ENCODE measurements at places on chromosomes 11 and 22.

DNA sequence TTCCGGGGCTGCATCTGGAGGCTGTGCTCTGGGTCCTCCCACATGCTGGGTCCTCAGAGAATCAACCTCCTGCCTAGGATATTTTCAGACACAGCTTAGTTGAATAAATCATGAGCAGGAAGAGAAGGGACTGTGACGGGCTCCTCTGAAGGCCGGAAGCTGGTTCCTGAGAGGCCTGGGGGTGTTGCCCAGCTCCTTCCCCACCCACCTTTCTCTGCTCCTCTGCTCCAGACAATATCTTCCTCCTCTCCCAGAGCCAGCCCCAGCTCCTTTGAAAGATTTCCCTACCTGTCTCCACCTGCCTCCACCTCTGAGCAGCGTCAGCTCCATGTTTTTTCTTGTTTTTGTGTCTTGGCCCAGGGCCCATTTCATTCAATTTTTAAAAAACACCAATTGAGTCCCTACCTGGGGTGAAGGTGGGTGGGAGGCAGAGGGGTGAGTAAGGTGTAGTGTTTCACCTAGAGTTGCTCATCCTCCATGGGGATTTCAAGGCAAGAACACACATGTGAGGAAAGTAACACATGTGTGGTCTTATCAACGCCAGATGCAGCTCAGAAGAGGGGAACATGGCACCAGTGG is 24.8 kb upstream of the THY1 start:
- DNase-seq, result no peak

- DNase-seq, result no peak
Measured at GRCh38 chr22:29702000-29702930, 17.5 kb upstream of the CABP7 start.

GRCh38 chr11:86934926-86935579 is 20.1 kb downstream of the FZD4 start:
- no peak for DNase-seq

- peak; percentile 26 for DNase-seq
Measured at GRCh38 chr11:126421271-126421671, 65.8 kb downstream of the ST3GAL4 start.

GRCh38 chr11:93054881-93055280 is 85.4 kb downstream of the MTNR1B start:
- DNase-seq, result no peak

- DNase-seq, result no peak
Measured at GRCh38 chr11:102729849-102730815, 5.4 kb upstream of the MMP8 start.

DNA sequence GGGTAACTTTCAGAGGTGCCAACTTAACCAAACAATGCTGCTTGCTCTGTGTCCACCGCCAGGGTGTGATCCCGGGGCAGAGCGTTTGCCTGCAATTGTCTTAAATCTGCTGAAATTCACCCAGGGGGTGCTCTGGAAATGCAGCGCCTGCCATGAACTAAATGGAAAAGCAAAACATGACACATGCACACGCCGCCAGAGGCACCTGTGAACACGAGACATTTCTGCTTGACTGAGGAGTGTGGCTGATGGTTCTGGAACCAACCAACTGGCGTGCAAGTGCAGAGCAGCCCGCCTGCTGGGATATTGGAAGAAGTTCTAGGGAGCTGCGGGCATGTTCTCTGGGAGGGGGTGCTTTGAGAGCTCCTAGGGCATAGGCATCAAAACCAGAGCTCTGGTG is 30.4 kb downstream of the DSCAML1 start:
- DNase-seq, result no peak

- DNase-seq, result peak; percentile 32
Measured at GRCh38 chr11:125170001-125170509, 5.5 kb downstream of the PKNOX2 start.

DNA sequence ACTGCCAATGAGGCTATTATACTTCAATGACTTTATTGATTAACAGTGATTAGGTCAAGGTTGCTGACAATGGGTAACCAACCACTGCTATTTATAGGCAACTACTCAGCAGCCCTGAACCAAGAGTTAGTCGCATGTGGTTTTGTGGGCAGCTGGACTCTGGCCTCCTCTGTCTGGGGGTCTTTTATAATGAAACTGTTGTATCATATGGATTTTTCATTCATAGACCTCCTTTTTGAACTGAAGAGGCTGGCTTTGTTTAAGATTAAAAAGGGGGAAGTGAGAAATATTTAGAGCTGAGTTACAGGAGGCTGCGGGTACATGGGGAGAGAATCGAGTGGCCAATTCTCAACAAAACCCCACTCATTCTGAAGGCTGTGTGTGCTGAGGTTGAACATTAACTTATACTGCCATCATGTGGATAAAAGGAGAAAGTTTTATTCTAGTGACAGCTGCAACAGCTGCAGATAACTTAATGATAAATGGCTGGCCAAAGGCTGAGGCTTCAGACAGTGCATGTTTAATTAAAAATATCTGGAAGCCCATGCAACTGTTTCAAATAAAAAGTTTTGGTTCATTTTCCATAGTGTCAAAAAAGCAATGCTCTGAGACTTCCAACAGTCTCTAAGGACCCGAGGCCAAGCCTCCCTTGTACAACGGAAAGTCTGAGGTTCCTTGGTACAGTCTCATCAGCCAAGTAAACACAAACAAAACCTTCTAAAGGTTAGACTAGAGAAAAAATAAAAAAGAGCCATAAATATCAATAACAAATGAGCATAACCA is 682.6 kb downstream of the KCNA4 start:
- DNase-seq, result no peak

DNA sequence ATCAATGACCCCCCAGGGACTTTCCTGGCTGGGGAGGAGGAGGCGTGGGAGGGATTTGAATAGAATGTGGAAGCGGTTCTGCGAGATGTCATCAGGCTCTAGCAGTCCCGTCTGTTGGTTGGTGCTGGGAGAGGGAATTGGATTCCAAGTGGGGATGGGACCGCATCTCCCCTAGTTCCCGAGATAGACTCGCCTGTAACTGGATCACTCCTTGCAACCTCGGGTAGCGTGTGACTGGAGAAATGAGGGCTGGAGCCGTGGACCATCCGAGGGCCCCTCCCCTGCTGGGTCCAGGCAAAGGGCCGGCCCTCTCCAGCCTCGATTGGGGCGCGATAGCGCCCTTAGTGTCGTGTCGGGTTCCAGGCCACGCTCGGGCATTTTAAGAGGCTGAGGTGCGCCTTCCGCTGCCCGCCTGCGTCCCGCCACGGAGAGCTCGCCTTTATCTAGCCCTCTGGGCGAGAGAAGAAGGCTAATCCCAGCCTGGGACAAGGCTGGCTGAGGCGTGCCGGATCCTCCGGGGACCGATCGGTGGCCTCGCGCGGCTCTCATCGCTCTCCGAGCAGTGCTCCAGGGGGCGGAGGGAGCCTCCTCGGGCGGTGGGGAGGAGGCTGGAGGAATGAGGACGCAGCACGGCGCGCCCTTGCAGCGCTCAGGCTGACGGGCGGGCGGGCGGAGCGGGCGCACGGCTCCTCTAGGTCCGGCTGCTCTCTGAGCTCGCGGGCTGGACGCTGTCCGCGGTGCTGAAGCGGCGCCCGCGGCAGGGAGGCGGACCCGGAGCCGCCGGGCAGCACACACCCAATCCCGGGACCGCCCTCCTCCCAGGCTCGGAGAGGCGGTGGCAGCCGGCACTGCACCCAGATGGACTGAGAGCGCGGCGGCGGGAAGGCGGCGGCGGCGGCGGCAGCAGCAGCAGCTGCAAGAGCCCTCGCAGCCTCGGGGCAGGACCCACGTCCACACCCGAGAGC is 107.8 kb downstream of the OSBP2 start:
- DNase-seq, result peak; percentile 93

DNA sequence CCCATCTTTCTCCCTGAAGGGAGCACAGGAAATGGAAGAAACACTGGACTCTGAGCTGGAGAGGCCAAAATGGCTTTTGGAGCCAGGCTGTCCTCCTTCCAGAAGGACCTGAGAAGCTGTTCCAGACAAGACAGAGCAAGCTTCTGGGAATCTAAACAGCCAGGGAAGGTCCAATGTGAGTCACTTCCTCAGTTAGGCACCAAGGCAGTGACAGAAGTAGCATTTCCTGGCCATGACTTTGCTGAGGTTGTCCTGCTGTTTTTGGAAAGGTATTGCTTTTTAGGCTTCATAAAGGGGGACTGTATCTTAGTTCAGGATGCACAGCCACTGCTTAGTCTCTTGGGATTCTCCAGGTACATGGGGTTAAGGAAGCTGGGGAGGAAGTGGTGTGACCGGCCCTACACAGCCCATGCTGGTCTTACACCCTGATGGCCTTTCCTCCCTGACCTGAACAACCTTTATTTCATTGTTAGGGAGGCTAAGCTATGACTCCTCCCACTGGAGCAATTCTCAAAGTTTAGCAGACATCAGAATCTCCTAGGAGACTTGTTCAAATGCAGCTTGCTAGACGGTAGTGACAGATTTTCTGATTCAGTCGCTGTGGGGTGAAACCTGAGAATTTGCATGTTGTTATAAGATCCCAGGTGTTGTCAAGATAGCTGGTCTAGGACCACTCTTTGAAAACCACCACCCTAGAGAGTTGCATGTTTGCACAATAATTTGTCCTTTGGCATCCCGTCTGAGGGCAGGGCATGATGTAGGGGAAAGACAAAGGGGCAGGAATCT is 6.8 kb upstream of the INSC start:
- DNase-seq, result no peak

- DNase-seq, result no peak
Measured at GRCh38 chr11:105032495-105032894, 2.4 kb downstream of the CASP1 start.

GRCh38 chr11:93249459-93250220 is 51.8 kb upstream of the SLC36A4 start:
- no peak for DNase-seq

- no peak for DNase-seq
Measured at GRCh38 chr22:26642465-26643417, 14.6 kb upstream of the MIAT start.

DNA sequence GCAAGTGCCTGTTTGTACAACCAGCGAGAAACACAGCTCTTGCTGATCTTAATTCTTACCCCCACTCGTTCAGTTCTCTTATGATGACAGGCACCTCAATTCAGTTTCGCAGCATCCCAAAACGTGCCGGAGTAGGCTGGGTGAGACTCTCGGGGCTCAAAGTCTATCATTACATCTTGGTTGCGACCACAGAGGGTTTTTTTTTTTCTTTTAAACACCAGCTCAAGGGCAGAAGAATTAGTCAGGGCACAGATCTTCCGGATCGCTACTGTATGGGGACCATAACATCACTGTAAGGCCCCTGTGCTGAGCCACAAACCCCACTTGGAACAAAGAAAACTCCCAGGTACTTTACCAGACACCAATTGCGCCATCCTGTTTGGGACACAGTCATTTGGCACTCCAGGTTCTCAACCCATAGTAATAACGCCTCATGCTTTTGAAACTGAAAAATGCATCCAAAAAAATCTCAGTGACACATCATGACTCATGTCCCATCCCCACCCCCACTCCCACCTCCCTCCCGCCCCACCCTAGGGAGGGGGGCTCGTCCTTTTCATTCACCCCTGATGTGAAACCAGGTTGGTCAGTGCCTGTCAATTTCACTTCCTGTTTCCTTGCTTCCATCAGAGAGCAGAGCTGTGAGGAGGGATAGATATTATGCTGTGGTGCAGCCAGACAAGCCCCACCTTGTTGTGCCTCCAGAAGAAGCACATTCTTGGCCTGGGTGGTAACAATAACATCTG is 41.0 kb upstream of the CD5 start:
- no peak for DNase-seq

DNA sequence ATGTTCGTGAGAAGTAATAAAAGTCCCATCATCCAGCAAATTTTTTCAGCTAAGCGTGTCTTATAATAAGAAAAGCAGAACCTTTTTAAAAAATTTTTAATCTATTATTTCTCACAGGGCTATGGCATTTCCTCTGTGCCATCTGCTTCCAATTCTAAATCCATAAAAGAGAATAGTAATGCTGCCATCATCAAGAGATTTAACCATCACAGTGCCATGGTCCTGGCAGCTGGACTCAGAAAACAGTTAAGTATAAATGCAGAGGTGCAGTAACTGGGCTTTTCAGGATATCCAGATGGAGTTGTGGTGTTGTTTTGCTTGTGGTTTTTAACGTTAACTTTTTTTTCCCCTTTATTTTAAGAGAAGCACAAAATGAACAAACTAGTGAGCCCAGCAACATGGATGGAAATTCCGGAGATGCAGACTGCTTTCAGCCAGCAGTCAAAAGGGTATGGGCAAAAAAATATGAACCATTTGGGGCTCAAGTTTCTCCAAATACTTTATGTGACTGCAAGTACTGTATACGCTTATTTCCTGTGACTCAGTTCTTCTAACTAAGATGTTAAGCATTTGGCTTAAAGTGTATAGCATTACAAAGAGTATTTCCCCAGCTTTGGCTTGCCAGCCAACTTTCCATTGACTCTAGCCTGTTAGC is 25.2 kb downstream of the GTF2H1 start:
- DNase-seq, result no peak

- DNase-seq, result no peak
Measured at GRCh38 chr22:46256358-46256958, 6.4 kb upstream of the CDPF1 start.

GRCh38 chr11:100562128-100562527 is 125.0 kb upstream of the ARHGAP42 start:
- peak; percentile 40 for DNase-seq

DNA sequence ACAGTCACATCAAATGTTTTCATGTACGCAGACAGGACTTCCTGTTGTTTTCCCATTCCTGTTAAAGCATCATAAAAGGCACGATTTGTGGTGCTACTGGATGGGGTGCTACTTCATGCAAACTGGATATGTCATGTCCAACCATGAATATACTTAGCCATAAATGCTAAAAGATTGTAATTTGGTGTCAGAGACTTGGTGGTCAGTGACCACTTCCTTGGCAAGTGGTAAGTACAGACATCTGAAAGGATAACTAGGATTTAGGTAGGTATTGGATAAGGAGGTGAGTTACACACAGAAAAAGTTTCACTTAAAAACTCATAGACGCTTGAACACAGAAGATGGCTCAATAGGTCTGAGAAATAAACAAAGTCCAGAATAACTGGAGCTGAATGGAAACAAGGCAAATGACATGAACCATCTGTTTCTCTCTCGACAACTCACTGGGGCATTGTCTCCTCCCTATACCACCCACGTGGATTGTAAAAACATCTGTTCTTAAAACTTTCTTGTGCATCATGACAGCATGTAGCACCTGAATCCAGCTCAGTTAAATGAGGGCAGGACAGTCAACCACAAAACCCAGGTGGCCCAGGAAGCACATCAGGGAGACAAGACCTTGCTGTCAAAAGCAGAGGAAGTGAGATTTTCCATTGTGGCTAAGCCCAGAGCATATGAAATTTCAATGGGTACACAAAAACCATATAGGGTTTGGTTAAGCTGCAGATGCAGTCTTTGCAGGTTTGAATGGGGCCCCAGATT is 22.1 kb upstream of the IGLL5 start:
- no peak for DNase-seq

GRCh38 chr11:84899740-84900139 is 727.4 kb downstream of the DLG2 start:
- DNase-seq, result no peak

GRCh38 chr22:29115682-29116288 is 43.0 kb downstream of the KREMEN1 start:
- DNase-seq, result peak; percentile 19

- no peak for DNase-seq
Measured at GRCh38 chr11:46291441-46292150, 14.1 kb downstream of the CREB3L1 start.
